Aorta (tissue), 5 donors: ENCODE measurements at places on chromosomes 3 and 15.

GRCh38 chr3:169813757-169814517, 1.2 kb upstream of the LRRC34 start:
- no peak for DNase-seq

- DNase-seq: no peak
Observed at GRCh38 chr3:53361852-53362251, 14.5 kb upstream of the DCP1A start.

- no peak for DNase-seq
Observed at GRCh38 chr3:34780973-34781372, 858.4 kb upstream of the ARPP21 start.

GRCh38 chr15:70509731-70510143, 253.6 kb downstream of the UACA start:
- no peak for DNase-seq

DNA sequence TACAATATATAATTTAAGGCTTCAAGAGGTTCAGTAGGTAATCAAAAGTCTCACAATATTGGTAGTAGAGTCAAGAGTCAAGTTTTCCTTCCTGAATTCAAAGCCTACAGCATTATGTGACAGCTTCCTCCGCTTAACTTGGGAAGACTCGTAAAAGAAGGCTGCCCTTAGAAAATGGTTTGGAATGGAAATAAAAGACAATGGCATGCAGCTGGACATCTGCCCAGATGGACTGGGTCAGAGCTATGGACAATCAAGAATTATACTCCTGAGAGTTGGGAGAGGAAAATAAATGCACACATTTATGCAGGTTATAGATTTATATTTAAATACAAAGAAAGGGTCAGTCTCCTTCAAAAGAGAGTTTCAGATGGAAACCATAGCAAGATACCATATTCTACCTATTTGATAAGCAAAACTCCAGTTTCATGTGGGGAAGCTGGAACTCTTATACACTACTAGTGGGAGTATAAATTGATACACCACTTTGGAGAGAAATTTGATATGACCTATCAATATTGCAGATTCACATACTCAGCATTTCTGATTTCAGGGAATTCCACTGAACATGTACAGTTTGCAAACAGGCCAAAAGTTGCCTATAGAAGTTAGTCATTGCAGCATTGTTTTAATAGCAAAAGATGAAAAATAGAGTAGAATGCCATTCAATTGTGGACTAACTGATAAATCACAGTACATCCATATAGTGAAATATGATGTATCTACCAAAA, 6.1 kb downstream of the CRYBG3 start:
- no peak for DNase-seq

GRCh38 chr15:69843900-69844304, 253.8 kb downstream of the TLE3 start:
- DNase-seq: no peak

- no peak for DNase-seq
Observed at GRCh38 chr3:8438507-8439079, 63.0 kb upstream of the LMCD1 start.

DNA sequence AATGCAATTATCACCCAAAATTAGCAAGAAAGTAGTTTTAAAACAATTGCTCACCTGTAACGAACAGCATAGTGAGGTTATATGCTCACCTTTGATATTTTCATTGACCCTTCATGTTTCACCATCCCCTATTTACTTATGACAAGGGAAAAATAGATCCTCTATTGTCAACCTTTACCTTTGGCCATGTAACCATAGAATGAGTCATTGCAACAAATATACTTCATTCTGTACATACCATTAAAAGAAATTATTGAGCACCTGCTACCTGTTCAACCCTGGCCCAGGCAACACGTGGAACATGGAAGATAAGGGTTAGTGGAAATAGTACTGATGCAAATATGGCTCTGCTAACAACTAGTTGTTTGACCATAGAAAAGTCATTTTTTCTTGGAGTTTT, 20.2 kb downstream of the LSAMP start:
- no peak for DNase-seq

- DNase-seq: no peak
Observed at GRCh38 chr3:185457376-185457775, 41.5 kb downstream of the TMEM41A start.

GRCh38 chr3:124760601-124761000, 30.3 kb downstream of the UMPS start:
- no peak for DNase-seq

DNA sequence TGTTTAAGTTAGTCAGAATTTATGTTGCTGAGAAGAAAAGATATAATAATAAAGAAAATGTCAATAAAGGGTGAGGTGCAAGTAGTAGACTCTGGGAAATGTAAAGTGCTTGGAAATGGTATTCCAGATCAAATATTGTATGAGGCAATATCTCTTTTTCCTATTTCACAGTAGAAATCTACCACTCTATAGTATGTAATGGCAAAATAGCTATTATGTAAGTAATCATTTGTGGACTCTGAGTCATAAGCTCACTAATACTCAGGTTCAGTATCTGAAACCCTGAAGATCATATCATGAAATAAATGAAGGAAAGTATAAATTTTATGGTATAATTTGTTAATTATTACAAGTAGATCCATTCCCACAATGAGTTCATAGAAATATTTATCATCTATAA, 322.1 kb downstream of the PYDC2 start:
- DNase-seq: no peak

- DNase-seq: no peak
Observed at GRCh38 chr15:93477721-93478120, 388.7 kb upstream of the RGMA start.

DNA sequence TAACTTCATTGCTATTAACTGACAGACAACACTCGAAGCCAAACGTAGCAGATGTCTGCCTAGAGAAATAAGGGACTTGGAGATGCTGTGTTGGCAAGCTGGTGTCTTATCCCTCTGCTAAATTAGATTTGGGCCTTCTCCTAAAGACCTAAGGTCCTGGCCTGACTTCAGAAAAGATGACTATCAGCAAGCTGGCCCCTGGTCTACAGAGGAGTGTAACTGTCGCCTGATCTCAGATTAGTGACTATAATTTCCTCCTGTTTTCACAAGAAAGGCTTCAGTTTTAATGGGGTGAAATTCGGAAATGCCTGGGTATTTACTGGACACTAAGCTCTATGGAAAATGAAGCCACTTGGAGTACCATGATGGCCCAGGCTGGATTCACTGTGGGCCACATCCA, 53.1 kb upstream of the SLC7A14 start:
- DNase-seq: no peak

GRCh38 chr3:143201045-143201444, 81.5 kb downstream of the CHST2 start:
- DNase-seq: no peak

GRCh38 chr3:76923485-76923884, 116.4 kb upstream of the ROBO2 start:
- no peak for DNase-seq

- no peak for DNase-seq
Observed at GRCh38 chr3:175258763-175259162, 399.6 kb downstream of the NAALADL2 start.

- no peak for DNase-seq
Observed at GRCh38 chr15:60255390-60255789, 142.4 kb downstream of the ANXA2 start.

GRCh38 chr3:20622304-20622703, 436.3 kb upstream of the SGO1 start:
- no peak for DNase-seq

GRCh38 chr15:68298882-68299381, 21.4 kb downstream of the FEM1B start:
- DNase-seq: no peak

GRCh38 chr3:81734742-81735141, 26.7 kb downstream of the GBE1 start:
- DNase-seq: no peak

DNA sequence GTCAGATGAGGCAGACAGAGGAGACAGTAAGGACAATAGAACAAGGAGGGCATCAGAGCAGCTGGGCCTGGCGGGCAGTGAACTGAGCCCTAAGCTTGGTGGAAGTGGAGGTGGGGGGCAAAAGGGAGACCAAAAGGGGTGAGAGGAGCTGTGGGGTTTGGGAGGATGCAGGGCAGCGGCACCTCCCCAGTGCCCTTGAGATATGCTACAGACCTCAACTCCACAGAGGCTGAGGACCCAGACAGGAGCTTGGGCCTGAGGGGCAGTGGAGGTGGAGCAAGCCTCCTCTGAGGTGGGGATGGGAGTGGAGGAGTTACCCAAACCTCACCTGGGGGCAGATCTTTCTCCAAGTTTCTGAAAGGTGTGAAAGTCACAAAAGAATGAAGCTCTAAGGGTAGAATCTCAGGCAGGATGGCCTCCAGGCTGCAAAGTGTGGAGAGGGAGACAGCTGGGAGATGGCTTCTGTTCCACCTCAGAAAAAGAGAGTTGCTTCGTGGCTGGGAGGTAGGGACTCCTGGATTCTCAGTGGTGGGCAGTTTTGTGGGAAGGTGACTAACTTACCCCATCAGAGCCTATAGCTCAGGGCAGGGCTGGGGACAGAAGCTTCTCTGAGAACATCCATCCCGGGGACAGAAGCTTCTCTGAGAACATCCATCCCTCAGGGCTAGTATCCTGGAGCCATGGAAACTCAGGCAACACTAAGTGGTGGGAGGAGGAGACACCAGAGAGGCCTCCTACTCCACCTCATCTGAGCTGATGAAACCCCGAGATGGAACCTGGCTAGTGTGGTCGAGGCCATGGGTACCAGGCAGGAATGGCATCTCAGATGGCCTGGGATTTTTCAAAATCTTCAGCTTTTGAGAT, 2.3 kb upstream of the CLK3 start:
- DNase-seq: no peak

GRCh38 chr3:169931747-169932520, 20.6 kb downstream of the SAMD7 start:
- no peak for DNase-seq

DNA sequence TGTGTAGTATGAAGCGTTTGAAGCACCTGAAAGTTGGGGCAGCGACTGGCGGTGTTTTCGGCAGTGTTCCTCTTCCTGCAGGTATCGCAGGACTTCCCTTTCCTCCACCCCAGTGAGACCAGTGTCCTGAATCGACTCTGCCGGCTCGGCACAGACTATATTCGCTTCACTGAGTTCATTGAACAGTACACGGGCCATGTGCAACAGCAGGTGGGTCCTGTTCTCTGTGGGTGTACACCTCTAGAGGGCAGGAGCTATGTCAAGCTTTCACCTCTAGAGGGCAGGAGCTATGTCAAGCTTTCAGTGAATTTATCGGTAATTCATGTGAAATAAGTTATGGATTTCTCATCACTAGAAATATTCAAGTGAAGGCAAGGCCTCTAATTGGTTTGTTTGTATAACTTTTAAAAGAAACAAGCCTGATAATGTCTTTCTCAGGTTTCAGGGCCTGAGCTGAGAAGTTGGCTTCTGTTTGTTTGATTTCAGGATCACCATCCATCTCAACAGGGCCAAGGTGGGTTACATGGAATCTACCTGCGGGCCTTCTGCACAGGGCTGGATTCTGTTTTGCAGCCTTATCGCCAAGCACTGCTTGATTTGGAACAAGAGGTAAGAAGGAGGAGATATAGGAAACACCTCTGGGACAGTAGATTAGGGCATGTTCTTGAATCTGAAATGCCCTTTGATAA, 5.3 kb downstream of the TUBGCP4 start:
- DNase-seq: no peak

- DNase-seq: no peak
Observed at GRCh38 chr3:44206862-44207652, 34.6 kb upstream of the TOPAZ1 start.

DNA sequence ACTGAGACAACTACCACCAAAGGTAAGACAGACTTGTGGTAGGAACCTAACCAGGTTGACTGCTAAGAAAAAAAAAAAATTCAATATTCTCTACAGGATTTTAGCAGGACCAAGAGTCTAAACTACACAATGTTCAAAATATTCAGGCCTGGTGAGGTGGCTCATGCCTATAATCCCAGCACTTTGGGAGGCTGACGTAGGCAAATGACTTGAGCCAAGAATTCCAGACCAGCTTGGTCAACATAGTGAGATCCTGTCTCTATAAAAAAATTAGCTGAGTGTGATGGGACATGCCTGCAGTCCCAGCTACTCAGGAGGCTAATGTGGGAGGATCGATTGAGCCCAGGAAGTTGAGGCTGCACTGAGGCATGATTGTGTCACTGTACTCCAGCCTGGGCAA, 341.6 kb upstream of the WNT5A start:
- no peak for DNase-seq

DNA sequence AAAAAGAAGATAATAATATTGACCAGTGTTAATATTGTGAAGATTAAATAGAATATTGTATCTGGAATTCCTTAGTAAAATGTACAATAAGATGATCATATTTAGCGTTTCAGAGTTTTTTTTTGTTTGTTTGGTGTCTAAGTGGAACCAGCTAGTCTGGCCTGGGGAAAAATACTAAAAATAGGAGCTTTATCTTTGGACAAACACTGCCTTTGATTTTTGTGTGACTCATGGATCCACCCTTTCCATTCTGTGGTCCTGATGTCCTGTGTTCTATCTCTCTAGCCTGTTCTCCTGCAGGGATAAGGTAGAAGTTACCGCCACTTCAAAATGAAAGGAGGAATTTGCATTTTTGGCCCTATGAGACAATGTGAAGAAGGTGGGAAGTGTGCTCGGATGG, 79.7 kb upstream of the CRBN start:
- no peak for DNase-seq

GRCh38 chr3:184757022-184757651, 45.3 kb upstream of the MAGEF1 start:
- peak; percentile 86 for DNase-seq

DNA sequence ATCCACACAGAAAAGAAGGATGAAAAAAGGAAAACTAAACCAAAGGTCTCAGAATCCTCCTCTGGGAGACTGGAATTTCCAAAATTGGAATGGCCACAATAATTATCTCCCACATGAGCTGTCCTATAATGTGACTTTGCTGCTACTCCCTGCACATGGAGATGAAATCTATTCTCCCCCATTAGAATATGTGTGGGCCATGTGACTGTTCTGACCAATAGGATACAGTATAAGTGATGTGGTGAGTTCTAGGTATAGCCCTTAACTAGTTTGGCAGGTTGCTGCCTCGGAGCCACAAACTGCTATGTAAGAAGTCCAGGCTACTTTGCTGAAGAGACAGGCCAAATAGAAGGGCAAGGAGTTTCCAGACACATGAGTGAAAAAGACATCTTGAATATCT, 5.2 kb downstream of the TRIM59 start:
- DNase-seq: no peak

DNA sequence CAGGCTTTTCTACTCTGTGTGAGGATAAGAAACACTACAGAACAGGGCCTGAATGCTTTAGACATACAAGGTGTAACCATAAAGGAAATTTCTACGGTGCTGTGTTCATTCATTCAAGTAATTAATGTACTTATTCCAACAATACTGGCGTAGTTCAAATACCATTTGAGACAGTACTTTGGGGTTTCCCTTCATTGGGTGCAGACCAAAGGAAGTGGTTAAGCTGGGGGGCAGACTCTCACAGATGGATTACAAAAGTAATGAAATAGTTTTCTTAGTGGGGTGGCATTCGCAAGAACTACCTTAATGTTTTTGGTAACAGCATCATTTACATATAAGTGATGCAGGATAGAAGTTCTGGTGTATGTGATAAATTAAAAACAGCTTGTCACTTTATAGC, 65.9 kb downstream of the BTD start:
- DNase-seq: no peak

- no peak for DNase-seq
Observed at GRCh38 chr15:39327005-39327730, 253.7 kb upstream of the THBS1 start.
